ENCODE measurements at places on chromosomes 7 and 10.

GRCh38 chr7:106344211-106344610, 59.4 kb upstream of the NAMPT start:
- no peak for DNase-seq

DNA sequence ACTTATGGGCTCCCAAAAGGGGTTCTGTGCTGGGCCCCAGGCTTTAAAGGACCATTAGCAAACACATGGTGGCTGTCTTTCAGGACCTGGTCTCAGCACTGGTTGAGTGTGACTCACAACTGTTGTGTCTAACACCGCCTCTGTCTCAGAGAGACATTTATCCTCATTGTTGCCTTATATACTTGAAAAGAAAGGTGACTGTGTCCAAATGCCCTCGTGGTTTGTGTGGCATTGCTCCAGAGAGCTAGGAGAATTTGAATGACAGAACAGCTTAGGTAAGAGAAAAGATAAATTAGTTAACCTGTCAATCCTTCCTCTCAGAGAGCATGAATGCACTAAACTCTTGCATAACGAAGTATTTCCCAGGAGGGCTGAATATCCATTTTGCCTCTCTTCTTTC, 14.5 kb upstream of the FAM13C start:
- peak; percentile 2 for DNase-seq

DNA sequence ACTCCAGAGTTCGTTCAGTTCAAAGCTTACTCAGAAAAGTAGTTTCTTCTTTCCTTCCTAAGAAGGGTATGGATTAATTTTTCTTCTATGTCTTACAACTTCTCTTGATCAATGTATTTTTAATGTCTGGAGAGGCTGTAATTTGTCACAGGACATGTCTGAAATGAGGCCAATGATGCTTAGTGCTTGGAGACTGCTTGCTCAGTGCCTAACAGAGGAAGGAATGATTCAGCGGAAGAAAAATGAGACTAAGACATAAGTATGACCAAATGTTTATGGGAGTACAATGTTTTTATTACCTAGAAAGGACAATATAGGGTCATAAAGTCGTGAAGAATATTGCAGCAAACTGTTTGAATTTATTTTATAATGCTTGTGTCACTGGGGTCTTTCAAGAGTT, 43.3 kb downstream of the GPR37 start:
- DNase-seq = peak; percentile 22

- DNase-seq = peak; percentile 83
Measured at GRCh38 chr7:139192014-139192706, 38.9 kb upstream of the UBN2 start.

DNA sequence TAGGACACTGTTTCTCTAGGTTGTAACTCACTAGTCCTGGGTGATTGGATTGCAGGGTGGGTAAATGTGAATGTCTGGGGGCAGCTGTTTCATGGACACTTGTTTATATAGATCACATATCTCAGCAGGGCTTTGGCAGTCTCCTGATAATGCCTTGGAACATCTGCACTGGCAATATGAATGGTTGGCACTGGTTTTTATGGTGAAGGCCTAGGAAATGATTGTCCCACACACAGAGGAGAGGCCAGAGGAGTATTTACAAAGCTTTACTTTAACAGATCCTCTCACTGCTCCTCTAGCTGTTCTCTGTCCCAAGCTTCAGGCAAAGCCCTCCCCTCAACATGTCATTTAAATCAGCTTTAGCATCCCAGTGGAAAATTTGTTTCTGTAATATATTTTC, 171.3 kb upstream of the STEAP4 start:
- no peak for DNase-seq

GRCh38 chr7:106331441-106332175, 46.8 kb upstream of the NAMPT start:
- DNase-seq = no peak

- DNase-seq = no peak
Measured at GRCh38 chr7:88073626-88074025, 139.6 kb downstream of the ADAM22 start.

- peak; percentile 86 for DNase-seq
Measured at GRCh38 chr10:112741830-112742402, 208.1 kb upstream of the TCF7L2 start.

GRCh38 chr10:13899941-13900340, 313.2 kb downstream of the PRPF18 start:
- no peak for DNase-seq

GRCh38 chr7:154653281-154653680, 349.6 kb downstream of the PAXIP1 start:
- DNase-seq = no peak

DNA sequence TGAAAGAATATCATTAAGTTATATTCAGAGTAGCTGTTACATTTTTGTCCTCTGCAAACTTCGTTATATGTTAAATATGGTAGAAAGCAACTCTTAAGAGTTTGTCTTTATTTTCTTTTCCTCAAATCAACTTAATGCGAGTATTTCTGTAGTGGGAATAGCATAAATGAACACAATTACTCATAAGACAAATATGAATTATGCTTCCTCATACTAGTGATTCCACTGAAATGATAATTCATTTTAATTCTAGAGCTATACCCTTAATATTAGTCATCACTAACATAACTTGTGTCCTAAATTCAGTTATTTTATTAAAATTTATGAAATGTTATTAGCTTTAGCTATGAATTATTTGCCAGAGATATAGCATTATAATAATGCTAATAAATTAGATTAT, 820.6 kb upstream of the KCND2 start:
- DNase-seq = peak; percentile 53

DNA sequence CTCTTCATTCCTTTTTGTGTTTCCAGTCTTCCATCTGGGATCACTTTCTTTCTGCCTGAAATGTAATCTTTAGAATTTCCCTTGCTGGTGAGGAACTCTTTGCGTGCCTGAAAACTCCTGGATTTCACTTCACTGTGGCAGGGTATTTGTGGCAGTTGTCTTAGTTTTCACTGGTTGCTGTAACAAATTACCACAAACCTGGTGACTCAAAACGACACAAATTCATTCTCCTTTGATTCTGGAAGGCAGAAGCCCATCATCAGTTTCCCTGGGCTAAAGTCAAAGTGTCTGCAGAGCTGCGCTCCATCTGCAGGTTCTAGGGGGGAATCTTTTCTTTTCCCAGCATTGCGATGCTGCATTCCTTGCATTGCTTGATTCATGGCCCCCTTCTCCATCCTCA, 109.3 kb downstream of the RBM20 start:
- DNase-seq = no peak

GRCh38 chr7:46173476-46174195, 252.6 kb upstream of the IGFBP3 start:
- DNase-seq = no peak

- DNase-seq = peak; percentile 33
Measured at GRCh38 chr10:76311752-76312636, 880.6 kb downstream of the LRMDA start.

DNA sequence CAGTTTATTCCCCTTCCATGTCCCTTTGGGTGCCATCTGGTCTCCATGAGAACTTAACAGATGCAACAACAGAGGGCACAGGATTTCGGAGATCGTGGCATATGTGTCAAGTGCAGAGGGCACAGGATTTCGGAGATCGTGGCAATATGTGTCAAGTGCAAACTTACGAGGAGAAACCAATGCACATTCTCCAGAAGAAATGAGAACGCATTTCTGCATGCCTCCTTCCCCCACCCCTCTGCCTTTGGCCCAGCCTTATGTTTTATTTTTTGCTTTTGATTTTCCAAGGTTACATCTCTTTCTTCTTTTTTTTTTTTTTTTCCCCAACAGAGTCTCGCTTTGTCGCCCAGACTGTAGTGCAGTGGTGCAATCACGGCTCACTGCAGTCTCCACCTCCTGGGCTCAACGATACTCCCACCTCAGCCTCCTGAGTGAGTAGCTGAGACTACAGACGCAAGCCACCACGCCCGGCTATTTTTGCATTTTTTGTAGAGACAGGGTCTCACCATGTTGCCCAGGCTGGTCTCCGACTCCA, 586 bp upstream of the ANKRD26 start:
- no peak for DNase-seq

GRCh38 chr10:19947656-19948055, 131.4 kb downstream of the PLXDC2 start:
- no peak for DNase-seq

DNA sequence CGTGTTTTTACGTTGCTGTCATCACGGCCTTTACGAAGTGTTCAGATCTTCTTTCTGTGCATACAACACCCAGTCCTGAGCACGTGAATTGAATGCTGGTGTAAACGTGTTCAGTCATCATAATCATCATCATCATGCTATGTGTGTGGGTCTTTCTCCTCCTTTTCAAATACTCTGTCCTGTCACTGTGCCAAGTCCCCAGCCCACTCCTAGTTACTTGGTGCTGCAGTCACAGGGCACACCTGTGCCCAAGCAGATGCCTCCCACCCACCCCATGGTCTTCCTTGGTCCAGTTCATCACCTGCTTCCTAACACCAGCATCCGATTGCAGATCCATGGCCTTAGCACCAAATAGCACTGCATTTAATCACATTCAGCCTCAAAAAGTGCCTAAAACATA, 78.6 kb upstream of the MGMT start:
- DNase-seq = no peak

- no peak for DNase-seq
Measured at GRCh38 chr10:107894516-107894915, 730.0 kb upstream of the SORCS1 start.

DNA sequence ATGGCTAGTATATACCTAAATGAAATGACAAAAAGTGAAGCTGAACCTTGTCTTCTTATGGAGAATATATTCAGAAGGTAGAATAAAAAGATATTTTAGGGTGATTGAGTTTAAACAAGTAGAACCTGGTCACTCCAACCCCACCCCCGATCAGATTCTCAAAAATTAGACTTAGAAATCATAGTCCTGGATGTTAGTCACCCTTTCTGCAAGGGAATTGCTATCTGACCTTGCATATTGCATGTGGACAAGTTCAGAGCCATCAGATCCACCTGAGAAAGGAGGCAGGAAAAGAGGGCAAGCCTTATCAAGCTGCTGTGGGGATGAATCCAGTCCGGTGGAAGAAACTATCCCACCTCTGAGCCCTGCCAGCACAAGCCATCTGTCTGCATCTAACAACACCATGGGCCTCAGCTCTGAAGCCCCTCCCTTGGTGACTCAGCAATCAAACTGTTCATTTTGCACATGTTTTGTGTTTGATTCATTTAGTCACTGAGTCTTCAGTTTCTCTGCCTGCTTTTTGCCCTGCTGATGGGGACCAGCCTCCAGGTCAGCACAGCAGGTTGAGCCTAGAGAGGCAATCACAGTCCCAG, 727.3 kb downstream of the AUTS2 start:
- DNase-seq = peak; percentile 92

DNA sequence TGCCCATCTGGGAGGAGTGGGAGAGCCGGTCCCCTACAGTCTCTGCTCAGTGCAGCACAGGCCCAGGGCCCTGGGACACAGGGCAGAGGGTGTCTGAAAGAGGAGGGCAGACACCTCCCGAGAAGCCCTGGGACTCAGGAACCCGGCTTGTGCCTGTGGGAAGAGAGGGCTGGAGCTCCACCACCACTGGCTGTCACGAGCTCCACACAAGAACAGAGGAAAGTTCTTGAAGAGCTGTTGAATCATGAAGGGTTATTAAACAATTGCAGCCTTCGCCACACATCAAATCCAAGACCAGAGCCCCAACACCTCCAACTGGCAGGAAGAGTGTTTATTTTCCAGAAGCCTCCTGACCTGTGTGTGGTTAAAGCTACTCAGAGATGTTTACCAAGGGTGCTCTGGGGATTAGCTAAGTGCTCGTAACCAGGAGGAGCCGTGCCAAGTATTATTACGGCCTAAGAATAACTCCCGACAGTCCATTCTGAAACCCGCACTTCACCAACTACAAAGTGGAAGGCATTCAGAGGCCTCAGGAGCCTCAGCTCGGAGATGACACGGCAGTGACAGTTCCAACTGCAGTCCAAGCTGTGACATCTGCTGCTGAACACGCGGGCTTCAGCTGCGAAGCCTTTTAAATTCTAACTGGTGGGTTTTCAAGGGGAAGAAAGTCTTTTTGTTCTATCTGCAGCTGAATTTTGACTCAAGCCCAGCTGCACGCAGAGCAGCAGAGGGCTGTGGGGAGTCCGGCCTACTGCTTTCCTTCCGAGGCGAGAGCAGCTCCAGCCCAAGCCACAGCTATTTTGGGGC, 75.1 kb downstream of the MAD1L1 start:
- peak; percentile 68 for DNase-seq

DNA sequence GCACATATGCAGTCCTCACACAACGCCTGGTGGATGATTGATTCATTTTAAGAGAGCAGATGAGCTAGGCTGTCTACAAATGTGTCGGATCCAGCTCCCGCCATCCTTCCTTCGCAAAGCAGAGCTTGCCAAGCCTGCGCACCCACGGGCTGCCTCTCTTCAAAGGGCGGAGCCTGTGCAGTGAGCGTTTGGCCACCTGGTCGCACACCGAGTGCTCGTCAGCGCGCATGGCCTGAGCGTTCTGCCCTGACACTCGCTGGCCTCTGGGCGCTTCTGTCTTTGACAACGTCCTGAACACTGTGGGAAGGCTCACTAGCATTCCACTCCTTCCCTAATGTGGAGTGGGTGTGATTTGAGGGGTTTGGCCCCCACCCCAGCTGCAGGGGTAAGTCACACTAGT, 47.1 kb upstream of the TMEM72 start:
- no peak for DNase-seq

- DNase-seq = no peak
Measured at GRCh38 chr7:17971411-17971810, 31.1 kb upstream of the SNX13 start.

DNA sequence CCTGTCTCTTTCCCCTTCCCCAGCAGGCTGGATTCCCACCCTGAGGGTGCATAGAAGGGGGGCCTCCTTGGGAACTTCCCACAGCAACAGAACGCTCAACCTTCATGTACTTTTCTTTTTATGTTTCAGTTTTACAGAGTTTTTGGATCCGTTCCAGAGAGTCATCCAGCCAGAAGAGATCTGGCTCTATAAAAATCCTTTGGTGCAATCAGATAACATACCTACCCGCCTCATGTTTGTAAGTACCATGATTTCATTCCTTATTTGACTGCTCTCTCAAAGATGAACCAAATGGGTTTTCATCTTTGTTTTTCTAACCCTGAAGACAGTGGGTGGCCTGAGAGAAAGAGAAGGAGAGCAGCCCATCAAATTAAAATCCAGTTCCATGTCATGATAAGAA, 46.7 kb downstream of the PLPP4 start:
- DNase-seq = no peak

DNA sequence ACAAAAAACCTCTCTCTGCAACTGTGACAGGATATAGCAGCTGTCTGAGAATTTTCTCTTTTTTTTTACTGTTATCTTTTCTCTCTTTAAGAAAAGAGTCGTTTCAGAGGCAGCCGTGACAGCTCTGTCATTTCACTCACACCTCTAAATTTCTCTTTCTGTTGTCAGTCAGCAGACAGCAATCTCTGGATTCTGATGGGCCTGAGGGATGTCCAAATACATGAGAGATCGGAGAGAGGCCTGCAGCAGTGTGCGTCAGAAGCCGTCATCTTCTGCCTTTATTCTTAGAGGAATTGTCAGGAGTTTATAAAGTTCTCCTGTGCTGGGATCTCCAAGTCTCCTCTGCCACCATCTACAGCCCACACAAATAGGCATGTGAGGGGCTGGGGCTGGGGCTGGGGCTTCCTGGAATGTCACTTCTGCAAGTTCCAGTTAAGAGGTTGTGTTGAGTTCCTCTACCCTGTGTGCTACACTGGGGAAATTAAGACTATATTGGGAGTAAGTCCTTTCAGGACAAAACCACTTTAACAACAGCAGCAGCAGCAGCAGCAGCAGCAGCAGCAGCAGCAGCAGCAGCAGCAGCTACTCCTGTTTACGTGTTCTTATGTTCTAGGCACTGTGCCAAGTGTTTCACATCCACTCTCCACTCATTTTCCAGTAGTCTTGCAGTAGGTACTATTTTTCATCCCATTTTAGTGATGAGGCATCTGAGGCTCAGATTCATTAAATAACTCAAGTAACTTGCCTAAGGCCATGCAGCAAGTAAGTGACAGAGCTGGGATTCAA, 541.3 kb downstream of the LRMDA start:
- DNase-seq = peak; percentile 32
